ENCODE measurements at places on chromosomes 3 and 15.

DNA sequence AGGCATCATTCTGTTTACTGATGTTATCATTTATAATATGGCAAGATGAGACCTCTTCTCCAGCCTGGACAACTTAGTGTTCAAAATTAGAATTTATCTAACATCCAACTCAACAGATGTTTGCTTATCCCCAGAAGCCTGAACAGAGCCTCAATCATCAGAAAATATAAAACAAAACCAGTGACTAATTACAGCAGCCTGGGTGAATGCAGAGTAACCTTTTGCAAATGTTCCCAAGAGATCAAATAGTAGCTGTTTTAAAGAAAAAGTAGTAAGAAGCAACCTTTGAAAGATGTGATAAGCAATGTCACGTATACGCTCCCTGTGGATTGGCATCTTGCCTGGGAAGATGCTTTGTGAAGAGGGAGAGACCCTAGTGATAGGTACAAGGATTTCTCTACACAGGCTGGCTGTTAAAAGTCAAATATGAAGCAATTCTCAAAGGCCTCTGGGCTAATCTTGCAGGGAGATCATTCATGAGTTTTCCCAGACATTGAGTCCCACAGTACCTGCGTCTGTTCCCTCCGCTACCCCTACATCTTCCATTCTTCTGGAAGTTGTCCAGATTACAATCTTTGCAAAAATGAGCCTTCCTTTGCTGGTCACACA lies 39.3 kb upstream of the PRICKLE2 start:
- DNase-seq, result no peak

- no peak for DNase-seq
Measured at GRCh38 chr3:43765521-43765971, 74.8 kb downstream of the ABHD5 start.

- no peak for DNase-seq
Measured at GRCh38 chr15:86644339-86644738, 564.7 kb downstream of the AGBL1 start.

DNA sequence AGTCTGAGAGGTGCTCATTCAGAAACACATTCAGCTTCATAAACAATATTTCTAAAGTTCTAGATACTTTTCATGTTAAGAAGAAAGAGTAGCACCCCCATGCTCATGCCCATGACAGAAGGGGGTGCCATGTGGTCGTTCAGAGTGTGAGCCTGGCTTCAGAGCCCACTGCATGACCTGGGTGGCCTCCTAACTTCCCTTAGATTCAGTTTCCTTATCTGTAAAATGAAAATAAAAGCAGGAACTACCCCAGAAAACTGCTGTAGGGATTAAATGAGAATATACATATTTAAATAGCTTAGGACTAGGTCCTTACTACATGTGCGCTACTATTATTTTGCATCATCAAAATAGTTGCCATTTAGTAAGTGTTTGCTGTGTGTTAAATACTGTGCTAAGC lies 69.2 kb downstream of the ABHD5 start:
- DNase-seq, result no peak

DNA sequence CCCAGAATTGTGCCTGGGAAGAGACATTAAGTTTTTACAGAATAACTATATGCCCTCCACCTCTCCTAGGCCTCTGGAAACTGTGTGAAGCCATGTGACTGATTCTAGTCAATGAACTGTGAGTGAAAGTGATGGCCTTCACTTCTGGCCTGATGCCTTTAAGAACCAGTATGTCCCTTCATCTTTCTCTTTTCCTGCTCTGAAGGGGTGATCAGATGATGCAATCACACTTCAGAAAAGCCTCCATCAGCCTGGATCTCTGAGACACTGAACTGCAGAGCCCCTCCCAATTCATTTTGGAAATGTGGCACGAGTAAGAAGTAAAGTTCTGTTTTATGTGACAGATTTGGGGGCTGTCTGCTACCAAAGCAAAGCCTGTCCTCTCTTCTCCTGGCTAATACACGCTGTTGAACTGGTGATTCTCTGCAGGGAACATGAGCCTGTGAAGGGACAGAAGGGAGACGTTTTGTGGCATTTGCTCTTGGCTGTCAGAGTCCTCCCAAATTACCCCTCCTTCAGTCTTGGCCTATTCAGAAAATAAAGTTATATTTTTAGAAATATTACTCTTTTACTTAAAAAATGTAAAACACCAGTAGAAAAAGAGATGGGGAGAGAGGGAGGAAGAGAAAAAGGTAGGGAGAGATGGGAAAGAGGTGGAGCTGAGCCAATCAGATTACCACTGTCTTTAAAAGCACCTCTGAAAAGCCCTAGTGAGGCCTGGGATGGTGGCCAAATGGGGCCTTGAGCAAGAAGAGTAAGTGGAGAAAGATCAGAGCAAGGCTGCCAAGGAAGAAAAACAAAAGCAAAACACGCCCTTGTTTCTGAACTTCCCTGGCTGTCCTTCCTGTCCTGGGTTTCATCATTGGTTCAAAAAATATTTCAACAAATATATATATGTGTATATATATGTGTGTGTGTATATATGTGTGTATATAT lies 40.9 kb upstream of the RYK start:
- peak; percentile 84 for DNase-seq

DNA sequence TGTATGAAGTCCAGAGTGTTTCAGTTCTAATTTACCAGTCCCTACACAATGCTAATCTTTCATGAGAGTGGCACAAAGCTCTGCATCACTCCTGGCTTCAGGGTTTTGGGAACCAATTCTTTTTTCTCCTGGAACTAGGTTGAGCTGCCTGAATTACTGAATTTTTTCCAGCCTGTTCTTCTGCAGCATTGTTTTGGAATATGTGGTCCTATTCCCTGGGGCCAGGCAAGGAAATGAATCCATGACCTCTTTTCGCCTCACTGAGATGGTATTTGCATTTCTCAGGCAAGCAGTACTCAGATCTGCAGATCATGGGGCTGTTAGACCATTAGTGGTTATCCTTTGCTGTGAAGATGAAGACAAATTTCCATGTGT lies 25.6 kb upstream of the GPR171 start:
- no peak for DNase-seq

DNA sequence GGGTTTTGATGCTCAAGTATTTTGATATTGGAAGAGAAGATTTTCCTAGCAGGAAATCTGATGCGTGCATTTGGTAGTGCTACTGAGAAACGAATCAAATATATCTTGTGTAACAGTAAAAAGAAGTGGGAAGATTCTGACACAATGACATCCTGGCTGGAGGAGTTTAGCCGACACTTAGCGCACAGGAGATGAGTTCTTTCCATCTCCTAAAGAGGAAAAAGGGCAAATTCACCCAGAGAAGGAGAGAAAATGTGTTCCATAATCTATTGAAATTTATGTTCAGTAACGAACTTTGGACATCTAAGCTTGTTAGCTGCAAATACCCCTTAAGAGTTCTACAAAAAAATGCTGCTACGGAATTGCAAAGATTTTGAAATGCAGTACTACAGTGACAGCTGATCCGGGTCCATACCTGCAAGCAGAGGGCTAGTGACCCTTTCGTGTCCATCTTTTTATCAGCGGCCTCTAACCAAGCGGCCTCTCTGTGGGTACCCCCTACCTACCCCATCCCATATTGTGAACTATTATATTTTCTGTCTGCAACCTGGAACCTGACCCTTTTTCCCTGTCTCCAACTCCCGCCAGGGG lies 971 bp downstream of the CPOX start:
- DNase-seq, result no peak

DNA sequence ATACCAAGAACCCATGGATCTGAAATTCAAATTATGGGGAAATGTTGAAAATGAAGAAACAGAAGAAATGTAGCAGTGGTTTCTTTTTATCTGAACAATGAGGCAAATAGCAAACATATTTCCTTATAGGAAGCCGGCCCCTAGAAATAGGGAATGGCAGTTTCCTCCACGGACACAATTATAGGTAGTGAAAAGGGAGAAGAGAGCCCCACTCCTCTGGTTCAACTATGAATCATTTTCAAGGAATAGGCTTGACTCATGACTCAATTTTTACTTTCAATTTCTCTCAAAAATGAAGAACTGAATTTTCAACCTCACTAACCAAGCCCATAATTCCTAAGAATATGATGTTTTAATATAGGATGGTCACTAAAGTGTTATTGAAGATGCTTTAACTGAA lies 243.1 kb downstream of the MECOM start:
- DNase-seq, result no peak

GRCh38 chr3:112817271-112817670 lies 29.4 kb downstream of the CD200R1L start:
- no peak for DNase-seq

DNA sequence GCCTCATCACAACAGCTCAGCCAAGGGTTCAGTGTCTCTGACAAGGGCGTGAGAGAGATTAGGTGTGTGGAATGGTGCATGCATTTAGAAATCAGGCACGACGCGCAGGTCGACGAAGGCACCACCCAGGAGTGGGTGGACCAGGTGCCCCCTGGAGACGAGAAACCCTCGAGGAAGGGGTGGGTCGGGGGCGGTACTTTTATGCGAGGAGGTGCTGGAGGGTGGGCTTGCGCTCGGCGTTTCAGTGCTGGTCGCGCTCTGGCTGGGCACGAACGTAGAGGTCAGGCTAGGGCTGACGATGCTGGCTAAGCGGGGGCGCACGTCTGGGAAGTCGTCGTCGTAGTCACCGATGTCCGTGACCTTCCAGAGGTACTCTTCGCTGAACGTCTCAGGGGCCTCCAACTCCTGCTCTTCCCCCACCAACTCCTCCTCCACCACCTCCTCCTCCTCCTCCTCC lies 393 bp downstream of the ERICH6 start:
- peak; percentile 48 for DNase-seq

GRCh38 chr3:151256749-151257148 lies 21.6 kb downstream of the P2RY14 start:
- DNase-seq, result no peak

DNA sequence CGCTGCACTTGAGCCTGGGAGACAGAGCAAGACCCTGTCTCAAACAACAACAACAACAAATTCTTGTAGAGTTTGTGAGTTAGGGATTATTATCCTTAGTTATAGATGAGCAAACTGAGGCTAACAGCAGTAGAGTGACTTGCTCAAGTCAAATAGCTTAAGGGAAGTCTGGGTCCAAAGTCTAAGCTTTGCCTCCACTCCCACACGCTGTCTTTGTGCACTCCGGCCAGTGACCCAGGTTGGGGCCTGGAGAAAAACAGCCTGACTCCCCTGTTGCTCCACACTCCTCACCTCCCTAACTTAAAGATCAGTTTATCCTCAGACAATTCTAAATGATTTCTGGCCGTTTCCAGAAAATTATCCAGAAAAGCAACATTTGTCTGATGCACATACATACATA lies 9.2 kb upstream of the SIN3A start:
- no peak for DNase-seq

GRCh38 chr3:139935016-139935865 lies at the start of gene CLSTN2:
CLSTN2 (plus strand) TSS chr3:139935185.
- DNase-seq, result peak; percentile 87

- no peak for DNase-seq
Measured at GRCh38 chr3:58573640-58574039, 3.6 kb downstream of the FAM107A start.

DNA sequence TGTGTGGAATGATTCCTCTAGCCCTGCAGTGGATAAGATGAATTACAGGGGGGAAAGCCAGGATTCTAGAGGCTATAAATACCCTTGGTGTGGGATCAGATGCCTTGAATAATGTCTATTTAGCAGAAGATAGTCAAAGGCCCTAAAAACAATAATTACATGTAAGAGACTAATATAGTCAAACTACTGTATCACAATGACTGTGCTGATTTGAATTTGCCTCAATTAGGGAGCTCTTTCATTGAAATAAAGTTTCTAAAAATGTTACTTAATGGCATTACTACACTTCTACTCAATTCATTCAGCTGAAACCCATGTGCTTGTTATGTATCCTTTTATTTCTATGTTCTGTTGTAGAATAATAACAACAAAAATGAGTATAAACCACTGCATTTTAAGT lies 915.6 kb downstream of the TUSC7 start:
- DNase-seq, result no peak

GRCh38 chr3:100333970-100334487 lies 528 bp upstream of the NIT2 start:
- no peak for DNase-seq

- DNase-seq, result peak; percentile 82
Measured at GRCh38 chr3:124780356-124780755, 50.1 kb downstream of the UMPS start.

DNA sequence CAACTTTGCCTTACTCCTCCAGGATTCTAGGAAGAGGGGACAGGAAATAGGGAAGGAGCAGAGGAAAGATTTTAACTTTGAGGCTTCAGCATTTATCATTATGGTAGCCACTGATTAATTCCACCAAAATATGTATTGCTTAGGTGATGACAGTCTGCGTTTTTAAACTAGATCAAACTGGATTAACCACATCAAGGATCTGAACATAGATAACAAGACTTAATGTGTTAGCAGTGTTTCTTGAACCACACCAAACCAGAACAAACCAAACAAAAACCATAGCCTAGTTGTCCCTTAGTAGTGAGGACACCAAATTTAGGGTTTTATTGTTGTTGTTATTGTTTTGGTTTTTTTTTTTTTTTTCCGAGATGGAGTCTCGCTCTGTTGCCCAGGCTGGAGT lies 113.5 kb upstream of the LMOD3 start:
- DNase-seq, result no peak

DNA sequence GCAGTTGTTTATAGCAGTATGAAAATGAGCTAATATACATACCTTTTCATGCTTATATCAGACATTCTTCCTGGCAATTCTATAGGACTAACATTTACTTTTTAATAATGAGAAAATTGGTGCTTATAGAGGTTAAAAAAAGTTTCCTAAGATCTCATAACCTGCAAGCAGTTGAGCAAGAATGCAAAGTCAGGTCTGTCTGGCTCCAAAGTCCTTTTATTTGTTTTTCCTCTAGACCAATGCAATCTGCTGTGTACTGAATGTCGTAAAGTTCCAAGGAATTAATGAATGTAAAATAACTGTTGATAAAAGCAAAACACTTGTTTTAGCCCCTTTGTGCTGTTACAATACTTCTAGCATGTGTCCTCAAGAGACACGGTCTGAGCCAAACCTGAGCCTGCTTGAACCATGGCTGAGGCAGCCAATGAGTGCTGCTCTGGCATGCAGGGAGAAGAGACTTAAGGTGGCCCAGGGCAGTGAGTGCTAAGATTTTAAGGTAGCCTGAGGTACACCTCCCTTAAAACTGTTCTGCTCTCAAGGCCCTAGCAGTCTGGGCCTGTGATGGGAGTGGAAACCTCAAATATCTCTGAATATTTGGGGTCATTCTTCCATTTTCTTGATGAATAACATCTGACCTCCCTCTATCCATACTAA lies 555.1 kb upstream of the NAALADL2 start:
- no peak for DNase-seq

DNA sequence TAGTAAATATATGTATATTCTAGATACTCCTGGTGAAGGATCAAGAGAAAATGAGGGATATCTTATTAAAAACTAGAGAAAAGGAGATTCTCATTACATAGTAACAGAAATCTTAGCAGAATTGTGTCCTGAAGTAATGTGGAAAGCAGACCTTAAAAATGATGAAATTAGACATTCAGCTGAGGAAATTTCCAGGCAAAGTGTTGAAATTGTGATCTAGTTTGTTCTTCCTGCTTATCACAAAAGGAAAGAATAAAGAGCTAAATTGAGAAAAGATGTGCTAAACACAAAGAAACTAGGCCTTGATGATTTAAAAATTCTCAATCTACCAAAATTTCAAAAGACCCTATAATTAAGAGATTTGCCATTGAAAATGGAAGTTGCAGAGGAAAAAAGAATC lies 362.6 kb upstream of the PLSCR5 start:
- DNase-seq, result no peak

Data from left cardiac atrium (tissue), 4 donors.